ENCODE measurements at places on chromosomes 12 and 14.

GRCh38 chr12:55842681-55843429, at the start of gene MMP19:
Gene MMP19 (minus strand): TSS chr12:55842936. CDS start chr12:55842830, 106 bp downstream.
- DNase-seq, result peak; percentile 34

DNA sequence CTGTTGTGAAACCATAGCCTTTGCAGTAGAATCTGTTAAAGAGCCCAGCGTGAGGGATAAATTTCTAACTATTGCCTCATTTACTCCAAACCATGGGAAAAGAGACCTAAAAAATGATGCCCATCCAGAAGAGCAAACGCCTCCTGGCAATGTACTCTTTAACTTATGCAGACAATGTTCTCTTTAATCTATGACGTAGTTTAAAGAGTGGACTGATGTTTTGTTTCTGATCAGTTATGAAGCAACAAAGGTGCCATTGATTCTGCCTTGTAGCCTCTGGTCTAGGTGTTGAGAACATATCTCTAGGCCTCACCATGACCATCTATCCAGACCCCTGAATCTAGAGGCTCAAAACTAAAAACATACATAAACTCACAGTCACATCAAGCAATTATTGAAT, 13.4 kb downstream of the SSTR1 start:
- DNase-seq, result no peak

- DNase-seq, result no peak
These were observed 148.6 kb downstream of the FBXL14 start for GRCh38 chr12:1445807-1446206.

DNA sequence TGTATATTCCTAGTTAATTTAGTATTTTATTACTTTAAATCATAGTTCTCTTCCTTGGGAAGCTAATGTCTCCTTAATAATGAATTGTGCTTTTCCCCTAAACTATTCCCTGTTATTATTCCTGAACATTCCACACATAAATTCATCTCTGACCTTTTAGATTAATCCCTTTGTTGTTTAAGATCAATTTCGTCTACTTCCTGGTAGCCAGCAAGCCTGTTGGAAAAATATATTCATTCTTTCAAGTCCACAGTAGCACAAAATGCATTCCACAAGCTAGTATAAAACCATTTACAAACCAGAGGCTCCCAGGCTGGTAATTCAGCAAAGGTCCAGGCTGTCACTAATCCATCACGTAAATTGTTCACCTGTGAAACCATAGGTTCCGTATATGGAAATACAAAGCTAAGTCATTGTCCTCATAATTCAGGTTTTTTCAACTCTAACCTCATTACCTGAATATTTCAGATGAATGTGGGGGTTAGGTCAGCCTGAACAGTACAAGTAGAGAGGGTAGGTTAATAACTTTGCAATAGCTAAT, 232.7 kb downstream of the SEC23A start:
- DNase-seq, result no peak

DNA sequence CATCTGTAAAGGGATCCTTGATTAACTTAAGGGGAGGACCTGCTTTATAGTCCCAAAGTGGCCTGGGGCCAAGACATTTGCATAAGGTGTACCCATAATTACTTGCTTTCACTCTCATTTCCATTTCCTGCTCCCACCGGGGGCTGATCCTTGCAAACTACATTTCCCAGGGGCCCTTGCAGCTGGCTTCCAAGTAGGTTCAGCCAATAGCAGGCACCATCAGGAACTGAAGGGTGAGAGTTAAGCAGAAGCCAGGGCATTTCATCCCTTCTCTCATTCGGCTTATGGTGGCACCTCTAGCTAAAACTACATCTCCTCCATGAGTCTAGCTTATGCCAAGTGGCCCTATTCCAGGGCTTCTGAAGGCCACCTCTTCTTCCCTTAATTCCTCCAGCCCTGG, 88.8 kb downstream of the CCDC60 start:
- no peak for DNase-seq

DNA sequence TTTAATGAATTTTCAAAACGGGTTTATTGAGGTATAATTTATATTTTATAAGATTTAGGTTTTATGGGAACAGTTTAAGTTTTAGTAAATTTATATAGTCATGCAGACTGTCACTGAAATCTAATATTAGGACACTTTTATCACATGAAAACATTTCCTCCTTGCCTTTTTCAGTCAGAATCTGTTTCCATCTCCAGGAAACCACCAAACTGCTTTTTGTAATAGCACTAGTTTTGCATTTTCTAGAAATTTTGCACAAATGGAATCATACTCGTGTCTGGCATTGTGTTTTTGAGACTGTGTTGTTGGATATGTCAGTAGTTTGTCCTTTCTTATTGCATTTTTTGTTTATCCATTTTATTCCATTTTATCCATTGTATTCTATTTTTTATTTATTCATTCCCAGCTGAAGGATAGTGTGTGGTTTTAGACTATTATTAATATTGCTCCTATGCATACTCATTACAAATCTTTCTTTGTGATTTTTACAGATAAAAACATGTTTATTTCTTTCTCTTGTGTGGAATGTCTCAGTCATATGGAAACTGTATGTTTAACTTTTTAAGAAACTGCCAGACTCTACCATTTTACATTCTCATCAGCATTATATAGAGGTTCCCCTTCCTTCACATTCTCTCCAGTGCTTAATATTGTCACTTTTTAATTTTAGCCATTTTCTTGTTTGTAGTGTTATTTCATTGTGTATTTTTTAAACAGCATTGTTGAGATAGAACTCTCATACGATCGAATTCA, 26.5 kb downstream of the PALS1 start:
- no peak for DNase-seq

GRCh38 chr12:3965046-3965445, 91.8 kb upstream of the PARP11 start:
- no peak for DNase-seq

DNA sequence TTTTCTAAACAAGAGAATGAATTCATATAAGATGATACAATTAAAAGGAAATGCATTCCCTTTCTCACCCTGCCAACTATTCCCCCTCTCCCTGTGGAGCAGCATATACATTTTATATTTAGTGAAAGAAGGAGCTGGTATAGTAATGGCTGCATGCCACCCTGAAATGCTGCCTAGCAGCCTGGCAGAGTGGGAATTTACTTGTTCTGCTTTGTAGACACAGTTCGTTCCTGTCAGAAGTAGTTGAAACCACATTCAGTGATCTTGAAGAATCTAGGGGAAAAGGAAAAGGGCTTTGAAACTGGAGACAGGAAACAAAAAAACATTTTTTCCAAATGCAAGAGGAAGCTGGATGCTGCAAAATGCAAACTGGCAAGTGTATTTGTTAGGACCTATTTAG, 176.0 kb upstream of the PLEKHA5 start:
- no peak for DNase-seq

DNA sequence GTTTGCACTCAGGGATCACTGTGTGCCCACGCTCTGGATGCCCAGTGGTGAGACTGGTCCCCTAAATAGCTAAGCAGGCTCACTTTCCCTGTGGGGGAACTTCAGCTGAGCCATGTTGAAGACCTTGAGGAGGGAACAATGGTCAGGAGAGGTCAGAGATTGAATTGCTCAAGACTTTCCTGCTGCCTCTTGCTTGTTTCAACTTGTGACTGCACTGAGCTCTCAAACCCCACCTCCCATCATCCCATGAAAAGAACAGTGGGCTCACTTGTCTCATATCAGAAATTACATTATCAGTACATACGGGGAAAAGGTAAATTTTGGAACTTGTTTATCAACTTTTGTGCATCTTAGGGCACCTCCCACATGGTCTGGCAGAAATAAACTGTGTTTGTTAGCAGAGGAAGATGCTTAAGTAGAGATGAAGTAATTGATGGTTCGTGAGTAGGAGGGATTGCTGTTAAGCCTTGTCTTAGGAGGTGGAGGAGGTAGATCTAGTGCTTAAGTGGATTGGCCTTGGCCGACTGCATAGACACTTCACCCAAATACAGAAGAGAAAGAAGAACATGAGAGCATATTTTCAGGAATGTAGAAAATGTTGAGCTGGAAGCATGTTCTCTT, 15.0 kb upstream of the SERPINA1 start:
- DNase-seq, result no peak

DNA sequence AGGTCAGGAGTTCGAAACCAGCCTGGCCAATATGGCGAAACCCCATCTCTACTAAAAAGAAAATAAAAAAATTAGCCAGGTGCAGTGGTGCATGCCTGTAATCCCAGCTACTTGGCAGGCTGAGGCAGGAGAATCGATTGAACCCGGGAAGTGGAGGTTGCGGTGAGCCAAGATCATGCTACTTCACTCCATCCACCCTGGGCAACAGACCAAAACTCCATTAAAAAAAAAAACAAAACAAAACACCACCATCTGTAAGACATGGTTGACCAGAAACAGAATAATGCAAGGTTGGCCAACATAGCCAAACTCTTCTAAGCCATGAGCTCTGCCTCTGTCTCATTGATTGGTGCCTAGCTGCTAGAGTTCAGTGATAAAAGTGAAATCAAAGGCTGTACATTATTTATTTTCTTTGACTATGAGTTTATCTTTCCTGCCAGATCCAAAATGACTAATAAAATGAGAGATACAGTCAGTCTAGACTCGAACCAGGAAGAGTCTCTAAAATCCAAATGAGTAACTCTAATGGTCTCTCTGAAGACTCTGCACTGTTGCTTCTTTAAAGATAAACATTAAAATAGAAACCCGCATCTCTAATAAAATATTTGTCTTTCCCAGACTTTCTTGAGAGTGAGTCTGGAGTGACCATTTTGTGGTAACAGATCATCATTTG, 404.7 kb downstream of the DAD1 start:
- DNase-seq, result no peak

DNA sequence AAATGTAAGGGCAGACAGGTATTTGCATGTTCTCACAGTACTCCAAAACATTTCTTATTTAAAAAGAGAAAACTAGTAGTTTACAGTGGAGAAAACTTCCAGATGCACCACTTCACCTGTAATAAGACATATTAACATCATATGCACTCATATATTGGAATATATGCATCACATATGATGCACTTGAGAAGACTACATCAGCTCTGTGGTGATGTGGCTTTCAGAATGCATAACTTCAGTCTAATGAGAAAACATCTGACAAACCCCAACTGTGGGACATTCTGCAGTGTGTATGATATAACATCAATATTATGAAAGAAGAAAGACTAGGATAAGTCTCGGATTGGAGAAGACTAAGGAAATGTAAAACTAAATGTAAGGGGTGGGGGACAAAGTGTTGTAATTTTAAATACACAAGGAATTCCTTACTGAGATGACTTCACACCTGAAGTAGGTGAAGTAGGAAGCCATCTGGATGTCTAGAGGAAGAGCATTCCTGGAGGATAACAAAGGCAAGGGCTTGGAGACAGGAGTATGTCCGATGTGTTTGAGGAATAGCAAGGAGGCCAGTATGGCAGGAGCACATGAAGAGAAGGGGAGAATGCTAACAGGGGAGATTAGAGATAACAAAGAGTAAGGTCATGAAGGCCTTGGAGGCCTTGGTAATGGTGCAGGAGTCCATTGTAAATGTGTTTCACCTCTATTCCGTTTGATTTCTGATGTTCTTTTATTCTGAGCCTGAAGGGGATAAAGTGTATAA, 49.0 kb downstream of the CNOT2 start:
- DNase-seq, result no peak

DNA sequence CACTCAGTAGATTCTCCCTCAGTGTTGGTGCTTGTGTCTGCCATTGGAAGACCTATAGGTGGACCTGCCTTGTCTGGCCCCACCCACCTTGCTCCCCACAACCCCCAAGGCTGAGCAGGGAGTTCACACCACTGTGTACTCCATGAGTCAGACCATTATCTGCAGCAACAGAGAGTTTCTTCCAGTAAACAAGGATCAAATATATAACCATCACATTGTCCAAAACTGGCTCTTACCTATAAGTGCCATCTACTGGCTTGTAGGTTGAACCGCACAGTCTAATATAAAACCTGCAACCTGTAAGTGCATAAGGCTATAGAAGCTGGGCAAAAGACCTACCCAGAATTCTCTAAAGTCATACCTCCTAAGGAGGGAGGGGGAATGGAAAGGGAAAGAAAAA, 7.9 kb downstream of the TAS2R13 start:
- no peak for DNase-seq

DNA sequence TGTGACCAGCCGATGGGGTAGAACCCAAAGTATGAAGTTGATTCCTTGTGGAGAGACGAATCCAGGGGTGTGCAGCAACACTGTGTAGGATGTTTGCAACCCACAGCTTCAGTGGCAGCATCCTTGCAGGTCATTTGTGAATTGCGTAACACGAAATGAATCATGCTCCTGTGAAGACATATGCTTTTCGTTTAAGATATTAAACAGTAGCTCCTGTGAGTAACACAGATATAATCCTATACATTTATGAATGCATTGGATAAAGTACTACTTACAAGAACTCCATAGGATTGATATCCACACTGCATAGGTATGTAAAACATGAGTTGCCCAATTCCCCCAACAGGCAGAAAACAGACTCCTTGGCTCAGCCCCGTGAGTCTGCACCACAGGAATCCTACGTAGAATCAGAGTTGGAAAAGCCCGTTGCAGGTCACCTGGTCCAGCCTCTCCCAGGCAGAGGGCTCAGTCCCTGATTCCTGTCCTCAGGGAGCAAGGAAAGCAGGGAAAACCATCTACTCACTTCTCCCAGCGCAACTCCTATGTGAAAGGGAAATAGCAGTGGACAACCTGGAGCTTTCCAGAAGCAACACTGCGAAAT, 75.8 kb downstream of the GPATCH2L start:
- peak; percentile 48 for DNase-seq

GRCh38 chr14:68828698-68829097, 35.8 kb upstream of the ZFP36L1 start:
- DNase-seq, result no peak

DNA sequence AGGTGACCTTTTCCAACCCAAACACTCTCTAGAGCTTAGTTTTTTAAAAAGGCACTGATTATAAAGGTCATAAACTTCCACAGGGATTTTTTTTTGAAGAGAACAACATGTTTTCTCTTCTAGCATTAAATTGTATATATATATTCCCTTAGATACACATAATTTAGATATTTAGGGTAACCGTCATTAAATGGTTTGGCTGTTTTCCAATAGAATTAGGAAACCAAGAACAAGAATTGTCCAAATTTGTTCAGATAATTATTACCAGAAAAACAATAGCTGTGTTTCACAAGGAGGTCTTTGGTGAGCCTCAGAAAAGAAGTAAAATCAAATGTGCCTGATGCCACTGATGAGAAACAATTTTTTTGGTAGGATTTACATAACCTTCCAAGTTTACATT, 26.9 kb downstream of the LMO3 start:
- DNase-seq, result no peak

Measured in AG09309 (cell line).